A549 (cell line): ENCODE measurements at places on chromosomes 2 and 18.

GRCh38 chr2:168119515-168120141, 127.8 kb downstream of the STK39 start:
- DNase-seq = peak; percentile 65

GRCh38 chr2:240564561-240565332, 3.5 kb upstream of the RNPEPL1 start:
- peak; percentile 70 for DNase-seq

GRCh38 chr2:104836265-104836664, 17.6 kb upstream of the POU3F3 start:
- no peak for DNase-seq

GRCh38 chr2:226198956-226199355, 600.7 kb downstream of the IRS1 start:
- no peak for DNase-seq

- DNase-seq = no peak
Measured at GRCh38 chr2:218395456-218395825, 4.2 kb upstream of the CTDSP1 start.

GRCh38 chr2:54240515-54241469, 15.2 kb downstream of the TSPYL6 start:
- no peak for DNase-seq

GRCh38 chr2:181724662-181725061, 44.3 kb upstream of the NEUROD1 start:
- DNase-seq = no peak

DNA sequence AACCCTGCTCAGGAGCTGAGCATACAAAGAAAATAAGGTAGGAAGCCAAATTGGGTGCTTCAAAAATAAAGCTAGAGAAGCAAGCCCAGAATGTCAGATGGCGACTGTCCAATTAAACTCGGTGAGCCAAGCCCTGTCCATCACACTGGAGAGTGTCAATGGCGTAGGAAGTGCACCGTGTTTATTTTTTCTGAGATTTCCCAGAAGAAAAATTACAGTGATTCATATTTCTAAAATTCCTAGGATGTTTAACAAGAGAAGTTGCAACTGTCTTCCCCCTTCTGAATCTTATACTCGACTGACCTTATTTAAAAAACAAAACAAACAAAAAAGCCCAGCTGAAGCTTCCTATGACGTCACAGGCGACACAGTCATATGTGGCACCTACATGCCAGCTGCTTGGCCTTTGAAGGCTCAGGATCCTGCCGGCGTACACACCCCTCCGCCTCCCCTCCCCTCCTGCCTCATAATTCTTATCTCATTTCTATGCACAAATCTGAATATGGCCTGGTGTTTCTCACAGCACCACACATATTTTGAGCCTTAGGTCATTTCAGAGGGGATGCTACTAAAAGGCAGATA, 60.8 kb downstream of the MBP start:
- DNase-seq = peak; percentile 93

GRCh38 chr2:109428841-109429566, 184.8 kb downstream of the SEPTIN10 start:
- no peak for DNase-seq

GRCh38 chr2:100702438-100703109, 117.4 kb upstream of the NPAS2 start:
- DNase-seq = no peak

GRCh38 chr18:28040211-28040610, 136.7 kb downstream of the CDH2 start:
- no peak for DNase-seq

- DNase-seq = no peak
Measured at GRCh38 chr2:65700004-65700651, 267.7 kb upstream of the SPRED2 start.

DNA sequence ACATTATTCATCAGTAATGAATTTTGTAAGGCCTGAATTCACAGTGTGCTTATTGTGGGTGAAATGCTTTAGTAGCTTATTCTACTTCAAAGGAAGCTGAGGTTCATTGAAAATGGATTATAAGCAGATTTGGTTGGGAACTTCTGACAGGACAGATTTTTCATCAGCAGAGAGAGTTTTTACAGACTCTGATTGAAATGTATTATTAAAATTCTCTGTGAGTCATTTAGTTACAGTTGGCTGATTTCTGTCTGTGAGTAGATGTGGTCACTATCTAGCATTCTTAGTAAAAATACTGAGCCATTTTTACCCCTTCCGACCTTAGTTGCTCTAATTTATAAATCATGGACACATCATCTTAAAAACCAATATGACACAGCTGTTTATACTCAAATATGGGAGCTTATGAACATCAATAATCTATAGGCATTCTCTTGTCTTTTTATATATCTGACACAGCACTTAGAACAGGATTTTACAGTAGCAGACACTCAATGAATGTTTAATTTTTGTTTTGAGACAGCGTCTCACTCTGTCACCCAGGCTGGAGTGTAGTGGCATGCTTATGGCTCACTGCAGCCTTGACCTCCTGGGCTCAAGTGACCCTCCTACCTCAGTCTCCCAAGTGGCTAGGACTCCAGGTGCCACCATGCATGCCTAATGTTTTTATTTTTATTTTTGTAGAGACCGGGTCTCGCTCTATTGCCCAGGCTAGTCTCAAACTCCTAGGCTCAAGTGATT, 239.6 kb downstream of the BABAM2 start:
- no peak for DNase-seq

GRCh38 chr18:36419900-36420531, 122.5 kb downstream of the FHOD3 start:
- peak; percentile 39 for DNase-seq

- DNase-seq = no peak
Measured at GRCh38 chr2:115083225-115083624, 640.8 kb downstream of the DPP10 start.

- DNase-seq = no peak
Measured at GRCh38 chr18:33195795-33196194, 244.7 kb downstream of the CCDC178 start.

DNA sequence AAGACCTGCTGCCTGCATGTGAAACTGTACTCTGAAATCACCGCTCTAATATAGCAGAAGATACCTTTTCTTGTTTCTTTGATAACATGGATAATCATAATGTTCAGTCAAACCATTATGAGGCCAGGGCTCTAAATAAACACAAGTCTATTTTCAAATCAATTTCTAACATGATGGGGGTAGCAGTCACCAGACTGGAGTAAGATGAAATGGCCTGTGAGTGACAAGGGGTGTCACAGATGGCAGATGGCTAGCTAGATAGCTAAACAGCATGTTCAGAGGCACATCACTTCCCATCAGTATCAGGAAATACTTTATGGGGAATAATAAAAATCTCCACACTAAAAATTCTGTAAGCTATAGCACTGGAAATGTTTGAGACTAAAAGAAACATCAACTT, 14.0 kb downstream of the MBD2 start:
- no peak for DNase-seq

- DNase-seq = no peak
Measured at GRCh38 chr2:71610671-71611070, 157.3 kb downstream of the DYSF start.

- DNase-seq = no peak
Measured at GRCh38 chr18:34609986-34610648, 100.0 kb upstream of the DTNA start.

DNA sequence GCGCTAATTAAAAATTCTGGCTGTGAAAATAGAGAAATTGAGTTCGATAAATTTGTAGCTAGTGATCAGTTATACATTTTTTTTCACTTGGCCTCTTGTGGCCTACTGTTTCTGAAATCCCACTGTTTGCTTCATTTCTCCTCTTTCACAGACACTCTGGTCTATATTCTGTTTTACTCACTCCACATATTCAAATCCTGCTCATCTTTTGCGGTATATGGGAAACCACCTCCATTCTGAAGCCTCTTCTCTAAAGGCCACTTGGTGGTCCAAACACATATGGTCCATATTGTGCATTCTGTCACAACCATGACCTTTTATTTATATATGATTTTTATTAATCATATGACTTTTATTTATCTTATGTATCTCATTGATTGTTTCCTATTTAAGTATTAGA, 67.0 kb downstream of the MYO1B start:
- DNase-seq = no peak

- DNase-seq = no peak
Measured at GRCh38 chr2:215604606-215605005, 168.7 kb upstream of the FN1 start.

GRCh38 chr2:182463760-182464159, 36.9 kb upstream of the PDE1A start:
- no peak for DNase-seq

DNA sequence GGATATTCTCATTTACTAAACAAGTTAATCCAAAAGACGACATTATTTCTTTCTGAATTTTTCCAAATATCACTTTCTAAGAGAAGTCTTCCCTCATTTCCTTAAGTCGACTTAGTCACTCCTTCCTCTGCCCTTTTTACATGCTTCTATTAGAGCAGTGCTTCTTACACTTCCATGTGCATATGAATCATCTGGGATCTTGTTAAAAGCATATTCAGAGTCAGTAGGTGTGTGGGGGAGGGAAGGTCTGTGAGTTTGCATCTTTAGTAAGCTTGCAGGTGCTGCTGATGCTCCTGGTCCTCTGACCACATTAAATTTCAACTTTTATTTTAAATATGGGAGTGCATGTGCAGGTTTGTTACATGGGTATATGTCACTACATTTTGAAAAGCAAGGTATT, 582.6 kb downstream of the NRXN1 start:
- DNase-seq = no peak

GRCh38 chr2:138063181-138063580, 98.9 kb downstream of the HNMT start:
- DNase-seq = no peak

- no peak for DNase-seq
Measured at GRCh38 chr2:197827618-197828017, 23.2 kb downstream of the PLCL1 start.

- peak; percentile 6 for DNase-seq
Measured at GRCh38 chr2:119076713-119077112, 81.8 kb downstream of the C1QL2 start.

DNA sequence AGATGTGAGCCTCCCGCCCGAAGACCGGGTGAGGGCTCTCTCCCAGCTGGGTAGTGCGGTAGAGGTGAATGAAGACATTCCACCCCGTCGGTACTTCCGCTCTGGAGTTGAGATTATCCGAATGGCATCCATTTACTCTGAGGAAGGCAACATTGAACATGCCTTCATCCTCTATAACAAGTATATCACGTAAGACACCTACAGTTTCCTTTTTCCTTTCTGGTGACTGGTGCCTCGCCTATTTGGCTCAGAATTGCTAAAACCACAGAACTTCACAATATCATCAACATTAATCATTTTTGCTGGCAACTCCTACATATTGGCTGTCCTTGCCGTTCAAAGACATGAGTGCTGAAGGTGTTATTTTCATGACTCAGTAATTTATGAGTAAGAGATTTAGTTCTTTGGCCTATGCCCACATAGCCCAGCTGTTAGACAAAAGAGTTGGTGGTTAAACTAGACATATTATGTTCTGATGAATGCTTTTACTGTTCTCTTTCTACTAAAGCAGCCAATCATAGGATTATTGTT, 2.2 kb downstream of the STAMBP start:
- no peak for DNase-seq

- peak; percentile 69 for DNase-seq
Measured at GRCh38 chr2:71933467-71934319, 214.0 kb downstream of the CYP26B1 start.

GRCh38 chr2:240392084-240392947, 43.1 kb upstream of the GPC1 start:
- no peak for DNase-seq

DNA sequence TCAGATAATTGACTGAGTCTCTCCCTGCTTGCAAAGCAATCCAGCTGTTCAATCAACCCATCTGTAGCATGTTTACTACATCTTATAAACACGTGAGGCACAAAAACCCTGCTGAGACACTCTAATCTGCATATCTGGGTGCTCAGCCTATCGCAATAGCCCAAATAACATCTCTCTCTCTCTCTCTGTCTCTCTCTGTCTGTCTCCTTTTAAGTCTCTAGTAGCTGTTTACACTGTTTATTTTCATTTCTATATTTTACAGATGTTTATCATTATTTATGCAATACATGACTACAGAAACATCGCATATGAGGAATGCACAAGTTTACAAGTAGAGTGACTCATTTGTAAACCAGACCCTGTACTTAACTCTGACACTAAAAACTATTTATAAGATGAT, 422.1 kb upstream of the DSEL start:
- DNase-seq = no peak
